ENCODE measurements at places on chromosomes 5 and 9. TPM values are rescaled to one million over a fixed set of nuclear protein-coding genes. Genes with fewer than 3 reads are reported as not detected.

DNA sequence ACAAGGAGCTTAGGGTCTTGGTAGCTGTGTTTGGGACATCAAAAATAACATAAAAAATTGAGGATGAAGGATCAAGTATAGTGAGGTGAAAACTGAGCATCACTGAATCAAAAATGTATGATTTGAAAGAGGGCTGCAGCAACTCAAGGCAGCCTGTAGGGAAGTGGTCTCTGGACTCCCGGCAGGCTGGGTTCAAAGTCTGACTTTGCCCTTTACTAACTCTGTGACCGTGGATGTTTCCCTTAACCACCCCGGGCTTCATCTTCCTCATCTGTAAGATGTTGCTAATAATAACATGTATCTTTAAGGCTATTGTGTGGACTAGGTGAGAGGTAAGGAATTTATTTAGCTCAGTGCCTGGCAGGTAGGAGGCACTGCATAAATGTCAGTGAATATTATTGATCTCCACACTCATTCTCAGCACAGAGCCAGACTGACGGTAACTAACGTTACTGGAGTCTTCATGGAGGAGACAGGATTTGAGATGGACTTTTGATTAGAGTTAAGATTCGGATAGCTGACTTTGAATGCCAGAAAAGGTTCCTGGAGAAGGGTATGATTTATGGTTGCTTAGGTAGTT lies 367.3 kb downstream of the NDUFS4 start:
- no peak for DNase-seq

IFNA13 gene
- polyA plus RNA-seq = 0.12 TPM

- peak; percentile 78 for DNase-seq
Observed at GRCh38 chr9:87497604-87498045, at the start of gene DAPK1. Gene DAPK1 (plus strand): TSS chr9:87497867. CDS start chr9:87499078, 1,211 bp downstream.

- no peak for DNase-seq
Observed at GRCh38 chr9:100884518-100884917, 144.0 kb upstream of the PLPPR1 start.

DNA sequence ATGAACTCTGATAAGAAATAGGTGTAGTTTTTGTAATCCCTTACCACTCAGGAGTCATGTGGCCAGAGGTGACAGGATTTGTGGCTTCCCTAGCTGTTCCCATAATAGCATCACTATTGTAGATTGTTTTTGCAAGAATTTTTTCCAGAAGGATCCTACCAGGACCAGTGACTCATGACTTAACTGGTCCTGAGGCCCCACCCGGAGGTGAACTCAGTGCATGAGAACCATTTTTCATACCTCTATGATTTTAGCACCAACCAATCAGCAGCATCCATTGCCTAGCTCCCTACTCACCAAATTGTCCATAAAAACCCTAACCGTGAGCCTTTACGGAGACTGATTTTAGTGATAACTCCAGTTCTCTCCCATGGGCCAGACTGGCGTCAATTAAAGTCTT lies 484.8 kb downstream of the PSAT1 start:
- no peak for DNase-seq

DNA sequence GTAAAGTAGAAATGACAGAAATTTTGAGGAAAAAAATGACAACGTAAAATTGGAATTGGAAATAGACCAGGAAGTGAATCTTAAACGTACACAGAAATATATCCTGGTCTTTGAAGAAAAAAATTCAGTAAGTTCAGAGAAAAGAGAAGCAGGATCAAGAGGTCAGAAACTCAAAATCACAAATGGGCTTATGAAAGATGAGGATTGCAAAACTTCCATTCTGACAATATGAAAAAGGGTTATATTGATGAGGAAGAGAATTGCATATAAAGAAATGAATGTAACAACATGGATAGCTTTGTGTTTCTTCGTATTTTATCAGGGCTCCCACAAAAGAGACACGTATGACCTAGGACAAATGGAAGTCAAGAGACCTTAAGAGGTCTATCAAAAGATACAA lies 58.1 kb downstream of the OXCT1 start:
- DNase-seq = no peak

DNA sequence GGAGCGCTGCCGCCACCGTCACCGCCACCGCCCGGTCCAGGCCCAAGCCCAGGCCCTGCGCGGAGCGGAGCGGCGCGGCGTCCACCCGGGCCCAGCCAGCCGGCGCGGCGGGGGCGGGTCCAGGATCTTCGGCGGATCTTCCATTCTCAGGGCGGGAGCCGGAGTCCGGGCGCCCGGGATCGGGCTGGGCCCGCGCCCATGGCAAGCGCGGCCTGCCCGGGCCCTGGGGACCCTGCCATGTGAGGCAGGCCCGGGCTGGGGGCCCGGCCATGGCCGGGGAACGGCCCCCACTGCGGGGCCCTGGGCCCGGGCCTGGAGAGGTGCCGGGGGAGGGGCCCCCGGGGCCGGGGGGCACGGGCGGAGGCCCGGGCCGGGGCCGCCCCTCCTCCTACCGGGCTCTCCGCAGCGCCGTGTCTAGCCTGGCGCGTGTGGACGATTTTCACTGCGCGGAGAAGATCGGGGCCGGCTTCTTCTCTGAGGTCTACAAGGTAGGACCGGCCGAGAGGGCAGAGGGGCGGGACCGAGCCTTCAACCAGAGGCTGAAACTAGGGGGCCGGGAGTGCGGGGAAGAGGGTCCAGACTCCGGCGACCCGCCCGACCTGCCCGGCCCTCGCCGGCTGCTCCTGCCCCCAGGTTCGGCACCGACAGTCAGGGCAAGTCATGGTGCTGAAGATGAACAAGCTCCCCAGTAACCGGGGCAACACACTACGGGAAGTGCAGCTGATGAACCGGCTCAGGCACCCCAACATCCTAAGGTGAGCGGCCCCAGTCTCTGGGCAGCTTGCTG lies 482 bp downstream of the TESK1 start:
- DNase-seq = peak; percentile 20

DNA sequence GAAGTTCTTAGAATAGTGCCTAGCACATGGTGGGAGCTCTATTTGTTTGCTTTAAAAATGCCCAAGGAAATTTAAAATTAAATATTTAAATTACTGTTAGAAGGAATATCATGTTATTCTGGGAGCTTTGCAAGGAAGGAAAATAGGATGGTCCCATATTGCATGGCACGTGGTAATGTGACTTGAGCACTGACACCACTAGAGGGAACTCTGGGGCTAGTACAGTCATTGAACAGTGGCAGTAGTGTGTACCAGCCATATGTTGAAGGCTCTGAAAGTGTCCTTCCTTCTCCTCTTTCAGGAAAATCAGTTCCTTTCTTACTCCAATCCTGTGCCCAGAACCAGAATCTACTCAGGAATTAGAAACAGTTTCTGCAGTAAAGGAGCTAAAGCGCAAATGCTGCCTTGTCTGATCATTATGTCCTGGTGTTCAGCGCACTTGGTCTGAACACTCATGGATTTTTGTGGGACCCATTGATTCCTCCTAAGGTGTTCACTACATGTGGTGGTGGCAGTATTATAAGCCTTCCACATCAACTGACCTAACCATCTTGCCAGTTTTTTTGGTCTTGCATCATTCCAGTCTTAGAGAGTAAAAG lies 54.1 kb downstream of the GDA start:
- DNase-seq = peak; percentile 63

DNA sequence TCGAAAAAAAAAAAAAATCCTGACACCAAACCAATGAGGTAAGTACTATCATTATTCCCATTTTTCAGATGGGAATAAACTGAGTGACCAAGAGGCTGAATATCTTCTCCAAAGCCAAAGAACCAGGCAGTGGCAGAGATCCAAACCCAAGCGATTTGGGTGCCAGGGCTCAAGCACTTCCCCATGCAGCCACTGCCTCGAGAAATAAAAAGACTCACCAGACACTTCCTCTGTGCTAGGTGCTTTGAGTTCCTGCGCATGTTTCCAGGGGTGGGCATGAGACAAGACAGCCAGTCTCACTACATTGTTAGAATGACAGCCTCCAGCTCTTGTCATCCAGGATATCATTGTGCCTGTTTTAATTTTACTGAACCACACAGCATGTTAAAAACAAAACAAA lies 2.3 kb upstream of the RPL26L1 start:
- DNase-seq = no peak

All from large intestine (tissue), 12 donors.